ENCODE measurements at places on chromosomes 12 and 14. TPM values are rescaled to one million over a fixed set of nuclear protein-coding genes. Genes with fewer than 3 reads are reported as not detected.

The OVCH1 gene
- total RNA-seq = 0.35 TPM

The PDZRN4 gene
- 4.6 TPM for total RNA-seq

The DPF3 gene
- 1.3 TPM for total RNA-seq

The CEBPE gene
- total RNA-seq = 0.13 TPM

The ACOT4 gene
- 0.31 TPM for total RNA-seq

The BMP4 gene
- 16.4 TPM for total RNA-seq

The KRT8 gene
- total RNA-seq = 1.1 TPM

The PMCH gene
- total RNA-seq = not detected

The NFATC4 gene
- 54.5 TPM for total RNA-seq

The KRT72 gene
- total RNA-seq = not detected

The BCL2L2 gene
- 15.1 TPM for total RNA-seq

The ADGRD1 gene
- 10.8 TPM for total RNA-seq

The FGF6 gene
- total RNA-seq = 24.7 TPM

All from muscle of leg (tissue), 16 donors.